K562 (cell line): ENCODE measurements at places on chromosomes 11 and 22. TPM values are rescaled to one million over a fixed set of nuclear protein-coding genes. Genes with fewer than 3 reads are reported as not detected.

The LDHA gene
- 739 and 755 TPM in 2 replicates for total RNA-seq

The C11orf97 gene
- not detected in 2 replicates for total RNA-seq

The GPHA2 gene
- not detected in 2 replicates for total RNA-seq

The GNB1L gene
- 50.5 and 55.3 TPM in 2 replicates for total RNA-seq

The RTN4R gene
- total RNA-seq = 2.8 and 3.0 TPM in 2 replicates

The CARD16 gene
- 0.31 TPM in 1 of 2 replicates, not detected in the other for total RNA-seq

The ZP1 gene
- not detected in 2 replicates for total RNA-seq

The TSPAN18 gene
- 0.35 and 0.60 TPM in 2 replicates for total RNA-seq

The OR5B21 gene
- not detected in 2 replicates for total RNA-seq

The DBX1 gene
- not detected in 2 replicates for total RNA-seq

The PDGFB gene
- total RNA-seq = 1.2 and 1.4 TPM in 2 replicates

The TMEM126B gene
- total RNA-seq = 86.4 and 95.7 TPM in 2 replicates
